Occipital lobe (tissue), 3 donors: ENCODE measurements at places on chromosomes 7 and 10.

GRCh38 chr7:130369110-130369711 is 11.1 kb upstream of the CPA1 start:
- no peak for DNase-seq

- DNase-seq = no peak
Observed at GRCh38 chr10:129390147-129390546, 76.9 kb upstream of the MGMT start.

DNA sequence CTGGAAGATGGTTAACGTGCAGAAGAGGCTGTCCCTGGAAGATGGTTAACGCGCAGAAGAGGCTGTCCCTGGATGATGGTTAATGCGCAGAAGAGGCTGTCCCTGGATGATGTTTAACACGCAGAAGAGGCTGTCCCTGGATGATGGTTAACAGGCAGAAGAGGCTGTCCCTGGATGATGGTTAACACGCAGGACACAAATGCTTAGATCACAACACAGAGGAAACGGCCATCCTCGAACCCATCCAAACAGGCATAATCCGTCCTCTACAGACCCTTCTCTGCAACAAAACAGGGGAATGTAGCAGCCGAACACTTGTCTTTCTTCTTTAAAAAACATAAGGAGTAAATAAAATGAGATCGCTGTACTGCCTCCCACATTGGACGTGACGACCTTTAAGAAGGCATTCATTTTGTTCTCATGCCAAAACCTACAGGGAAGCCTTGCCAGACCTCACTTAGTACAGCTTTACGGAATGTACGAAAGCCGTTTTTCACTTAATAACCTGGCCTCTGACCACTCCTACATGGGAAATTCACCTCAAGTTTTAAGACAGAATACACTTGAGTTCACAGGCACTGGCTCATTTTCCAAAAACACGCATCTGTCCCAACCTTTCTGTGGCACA is 245.2 kb downstream of the ZMYND11 start:
- DNase-seq = no peak

GRCh38 chr7:141495057-141495456 is 56.2 kb upstream of the AGK start:
- no peak for DNase-seq

GRCh38 chr7:641269-641671 is 85.2 kb upstream of the DNAAF5 start:
- no peak for DNase-seq
